ENCODE measurements at places on chromosomes 4 and X.

- DNase-seq, result no peak
Measured at GRCh38 chrX:27575565-27575964, 14.6 kb upstream of the DCAF8L2 start.

- DNase-seq, result no peak
Measured at GRCh38 chrX:80578517-80579105, 158.4 kb downstream of the TENT5D start.

GRCh38 chr4:103996637-103997036 is 276.9 kb upstream of the TACR3 start:
- DNase-seq, result no peak

GRCh38 chr4:33711826-33712225 is 2532.5 kb downstream of the ARAP2 start:
- DNase-seq, result no peak

- DNase-seq, result no peak
Measured at GRCh38 chr4:158799013-158799770, 30.4 kb downstream of the FNIP2 start.

GRCh38 chr4:176065435-176066291 is at the start of gene WDR17:
Gene WDR17, plus strand, starts transcription at chr4:176065841. Its CDS starts 45,740 bp downstream, at chr4:176111581.
- peak; percentile 84 for DNase-seq

- DNase-seq, result no peak
Measured at GRCh38 chr4:183993676-183994075, 88.6 kb downstream of the STOX2 start.

DNA sequence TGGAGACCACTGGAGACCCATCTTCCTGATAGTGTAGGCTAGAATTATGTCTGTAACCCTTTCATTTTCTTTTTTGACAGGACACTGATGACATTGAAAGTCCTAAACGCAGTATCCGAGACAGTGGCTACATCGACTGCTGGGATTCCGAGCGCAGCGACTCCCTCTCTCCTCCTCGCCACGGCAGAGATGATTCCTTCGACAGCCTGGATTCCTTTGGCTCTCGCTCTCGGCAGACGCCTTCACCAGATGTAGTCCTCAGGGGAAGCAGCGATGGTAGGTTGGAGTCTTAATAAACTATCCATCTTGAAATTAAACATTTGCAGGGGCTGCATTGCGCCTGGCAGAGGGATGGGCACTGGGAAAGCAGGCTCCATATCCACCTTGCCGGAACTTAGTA is 75.4 kb downstream of the LIMCH1 start:
- DNase-seq, result no peak

DNA sequence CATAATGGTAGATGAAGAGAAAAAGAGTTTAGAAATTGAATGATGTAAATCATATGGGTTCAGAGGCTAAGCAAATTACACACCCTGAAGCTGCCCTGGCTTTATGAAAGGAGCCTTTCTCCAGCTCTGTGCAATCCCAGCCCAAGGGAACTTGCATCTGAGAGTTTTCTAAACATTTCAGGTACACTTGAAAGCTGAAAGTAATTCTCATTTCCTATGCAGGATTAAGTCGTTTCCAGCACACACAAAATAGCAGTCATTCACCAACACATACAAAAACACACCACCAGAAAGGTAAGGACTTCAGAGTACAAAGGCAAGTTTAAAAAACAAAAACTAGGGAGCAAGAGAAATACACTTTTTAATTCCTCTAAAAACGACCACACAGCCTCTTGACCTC is 1.7 kb downstream of the PDGFC start:
- no peak for DNase-seq

GRCh38 chr4:145779319-145779801 is 99.4 kb downstream of the C4orf51 start:
- DNase-seq, result no peak

DNA sequence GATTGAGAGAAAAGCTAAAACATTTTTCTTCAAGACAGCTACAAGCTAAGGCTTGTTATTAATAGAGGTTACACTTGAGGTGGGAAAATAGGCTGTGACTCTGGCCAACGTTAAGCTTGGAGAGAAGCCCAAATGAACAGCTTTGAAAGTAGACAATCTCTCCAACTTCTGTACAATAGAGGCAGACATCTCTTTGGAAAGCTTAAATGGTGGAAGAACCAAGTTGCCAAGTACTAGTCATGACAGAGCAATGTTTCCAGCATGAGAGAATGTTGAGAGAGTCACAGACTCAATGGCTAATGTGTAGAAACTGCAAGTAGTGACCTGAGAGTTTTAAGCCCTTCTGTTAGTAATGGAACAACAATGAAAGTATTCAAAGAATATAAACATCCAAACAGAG is 298.1 kb downstream of the INPP4B start:
- no peak for DNase-seq

- DNase-seq, result peak; percentile 100
Measured at GRCh38 chr4:7067452-7068278, at the start of gene GRPEL1. Gene GRPEL1, minus strand, starts transcription at chr4:7068064. Its CDS starts 32 bp downstream, at chr4:7068032.

- DNase-seq, result no peak
Measured at GRCh38 chr4:154527308-154527707, 22.9 kb downstream of the PLRG1 start.

DNA sequence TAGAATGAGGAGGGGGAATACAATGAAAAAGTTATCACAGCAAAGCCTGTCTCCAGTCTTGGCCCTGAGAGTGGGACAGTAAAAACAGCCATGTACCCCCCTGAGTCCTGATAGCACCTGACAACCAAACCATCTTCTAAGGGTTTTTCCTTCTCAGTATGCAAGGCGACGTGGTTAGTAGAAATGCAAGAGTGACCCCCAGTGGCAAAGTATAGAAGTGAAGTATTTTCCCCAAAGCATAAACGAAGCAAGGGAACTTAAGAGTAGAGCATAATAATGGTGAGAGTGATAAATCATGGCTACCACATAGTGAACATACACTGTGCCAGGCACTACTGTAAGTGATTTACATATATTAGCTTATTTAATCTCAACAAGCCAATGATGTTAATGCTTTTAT is 52.8 kb downstream of the FAM47C start:
- no peak for DNase-seq

DNA sequence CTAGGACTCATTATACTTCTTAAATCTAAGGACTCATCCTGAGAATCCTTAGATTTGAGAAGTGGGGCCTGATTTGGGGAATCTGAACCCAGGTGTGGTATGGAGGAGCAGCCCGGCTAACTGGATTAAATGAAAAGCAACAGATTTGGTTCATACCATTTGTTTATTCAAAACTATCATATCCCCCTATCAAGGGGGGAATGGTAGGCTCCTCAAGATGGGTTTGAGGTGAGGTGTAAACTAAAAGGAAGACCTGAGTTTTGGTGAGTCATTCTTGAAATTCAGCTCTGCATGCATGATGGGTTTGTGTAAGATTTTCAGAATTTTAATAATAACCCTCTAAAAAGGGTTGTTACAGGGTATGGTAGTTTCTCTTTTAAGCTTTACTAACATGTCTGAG is 53.4 kb downstream of the CASP6 start:
- no peak for DNase-seq

- no peak for DNase-seq
Measured at GRCh38 chr4:189228726-189229125, 711.9 kb upstream of the FRG1 start.

DNA sequence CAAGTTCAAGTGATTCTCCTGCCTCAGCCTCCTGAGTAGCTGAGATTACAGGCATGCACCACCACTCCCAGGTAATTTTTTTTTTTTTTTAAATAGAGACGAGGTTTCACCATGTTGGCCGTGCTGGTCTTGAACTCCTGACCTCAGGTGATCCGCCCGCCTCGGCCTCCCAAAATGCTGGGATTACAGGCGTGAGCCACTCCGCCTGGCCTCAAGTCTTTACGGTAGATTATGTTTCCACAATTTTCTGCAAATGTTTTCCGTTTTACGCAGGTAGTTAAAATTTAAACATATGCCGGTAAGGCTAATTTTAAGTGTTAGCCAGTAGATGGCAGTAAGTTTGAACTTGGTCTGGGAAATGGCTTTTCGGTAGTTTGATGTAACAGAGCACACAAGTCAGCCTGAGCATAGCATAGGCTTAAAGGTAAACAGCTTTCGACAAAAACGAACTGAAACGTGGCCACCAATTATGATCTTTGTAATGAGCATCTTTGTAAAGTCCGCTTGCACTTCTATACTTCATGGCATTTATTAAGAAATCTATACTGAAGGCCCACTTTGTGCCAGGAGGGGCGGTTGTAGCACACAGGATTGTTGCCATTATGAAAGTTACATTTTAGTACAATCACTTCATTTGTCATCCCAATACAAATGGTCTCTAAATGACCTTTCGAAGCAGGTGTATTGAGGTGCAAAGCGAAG is 31.1 kb downstream of the CCKAR start:
- DNase-seq, result peak; percentile 33

DNA sequence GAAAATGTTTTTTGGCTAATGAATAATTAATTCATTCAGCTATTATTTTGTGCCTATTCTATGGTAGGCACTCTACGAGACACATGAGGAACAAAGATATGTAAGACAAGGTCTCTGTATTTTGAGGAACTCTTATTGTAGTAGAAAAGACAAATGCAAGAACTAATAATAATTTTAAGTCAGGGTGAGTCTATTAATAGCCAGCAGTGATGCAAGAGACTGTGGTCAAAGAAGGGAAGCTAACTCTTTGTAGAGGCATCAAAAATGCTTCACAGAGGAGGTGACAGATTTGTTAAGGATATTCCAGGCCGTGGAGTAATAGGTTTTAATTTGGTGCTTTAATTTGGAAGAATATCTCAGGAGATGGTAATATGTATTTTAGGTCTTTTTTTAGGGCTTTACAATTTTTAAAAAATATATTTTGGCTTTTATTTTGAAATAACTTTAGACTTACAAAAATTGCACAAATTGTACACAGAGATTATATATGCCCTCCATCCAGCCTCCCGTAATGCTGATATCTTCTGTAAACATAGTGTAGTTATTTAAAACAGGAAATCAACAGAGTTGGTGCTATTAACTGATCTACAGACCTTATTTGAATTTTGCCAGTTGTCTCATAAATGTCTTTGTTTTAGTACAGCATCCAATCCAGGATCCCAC is 48.1 kb downstream of the DCLK2 start:
- DNase-seq, result peak; percentile 40

GRCh38 chr4:151276787-151277562 is at the start of gene PRSS48:
Gene PRSS48, plus strand, starts transcription at chr4:151277161. Its CDS starts 12 bp downstream, at chr4:151277173.
- DNase-seq, result no peak

DNA sequence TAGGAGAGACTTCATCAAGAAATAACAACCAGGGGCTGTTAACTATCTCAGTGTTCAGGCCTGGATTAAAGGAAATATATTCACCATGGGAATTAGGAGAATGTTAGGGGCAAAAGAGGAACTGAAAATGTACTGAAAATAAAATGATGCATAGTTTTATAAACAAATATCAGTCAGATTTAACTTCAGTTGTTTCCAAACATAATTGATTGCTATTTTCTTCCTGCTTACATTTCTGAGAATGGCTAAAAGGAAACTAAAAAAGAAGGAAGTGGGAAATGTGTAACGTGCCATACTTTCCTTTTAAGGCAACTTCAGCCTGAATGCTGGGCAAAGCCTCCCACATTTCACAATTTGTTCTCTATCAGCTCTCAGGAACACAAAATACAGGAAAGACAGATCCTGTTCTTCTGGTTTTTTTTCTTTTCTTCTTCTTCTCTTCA is 178.1 kb downstream of the MAML3 start:
- DNase-seq, result peak; percentile 7

- no peak for DNase-seq
Measured at GRCh38 chrX:109472939-109473735, 8.7 kb downstream of the GUCY2F start.

GRCh38 chr4:21991562-21991961 is 43.0 kb upstream of the KCNIP4 start:
- DNase-seq, result no peak

DNA sequence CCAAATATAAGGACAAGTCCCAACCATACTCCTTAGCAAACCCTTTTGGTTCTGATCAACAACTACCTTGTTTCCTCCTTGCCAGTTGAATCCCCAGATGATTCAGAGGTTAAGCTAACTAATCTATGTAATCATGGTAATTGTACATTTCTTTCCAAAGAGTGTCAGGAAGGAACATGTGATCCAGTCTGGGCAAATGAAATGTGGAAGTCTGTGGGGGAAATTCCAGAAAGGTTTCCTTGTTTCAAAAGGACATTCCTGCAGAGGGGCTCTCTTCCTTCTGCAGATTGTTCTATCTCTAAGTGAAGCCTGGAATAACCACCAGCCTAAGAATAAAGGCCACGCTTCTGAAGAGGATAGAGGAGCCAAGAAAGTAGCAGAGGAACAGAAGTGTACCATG is 7.0 kb downstream of the PRSS12 start:
- DNase-seq, result no peak

DNA sequence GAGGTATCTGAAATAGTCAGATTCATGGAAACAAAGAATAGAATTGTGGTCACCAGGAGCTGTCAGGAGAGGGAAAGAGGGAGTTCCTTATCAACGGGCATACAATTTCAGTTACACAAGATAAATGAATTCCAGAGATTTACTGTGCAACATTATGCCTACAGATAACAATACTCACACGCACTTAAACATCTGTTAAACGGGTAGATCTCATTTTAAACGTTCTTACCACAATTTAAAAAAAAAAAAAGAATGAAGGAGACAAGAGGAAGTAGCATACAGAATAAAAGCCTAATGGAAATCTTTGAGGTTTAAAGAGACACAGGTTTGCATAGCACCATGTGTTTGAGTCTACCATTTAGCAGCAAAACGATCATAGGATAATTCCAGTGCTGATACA is 298.0 kb downstream of the DKK2 start:
- no peak for DNase-seq

- no peak for DNase-seq
Measured at GRCh38 chr4:3013839-3014350, 50.5 kb downstream of the GRK4 start.

GRCh38 chrX:39152106-39152649 is 350.9 kb downstream of the MID1IP1 start:
- peak; percentile 27 for DNase-seq

Data from naive B cell (primary cell).